ENCODE measurements at places on chromosomes 13 and 19.

GRCh38 chr19:36051637-36052036, 2.4 kb downstream of the THAP8 start:
- no peak for DNase-seq

- DNase-seq, result no peak
Measured at GRCh38 chr13:25692099-25692498, 320.3 kb downstream of the ATP8A2 start.

- no peak for DNase-seq
Measured at GRCh38 chr19:35021016-35021415, 9.3 kb upstream of the SCN1B start.

- DNase-seq, result peak; percentile 42
Measured at GRCh38 chr13:44051918-44052675, 172.4 kb downstream of the LACC1 start.

DNA sequence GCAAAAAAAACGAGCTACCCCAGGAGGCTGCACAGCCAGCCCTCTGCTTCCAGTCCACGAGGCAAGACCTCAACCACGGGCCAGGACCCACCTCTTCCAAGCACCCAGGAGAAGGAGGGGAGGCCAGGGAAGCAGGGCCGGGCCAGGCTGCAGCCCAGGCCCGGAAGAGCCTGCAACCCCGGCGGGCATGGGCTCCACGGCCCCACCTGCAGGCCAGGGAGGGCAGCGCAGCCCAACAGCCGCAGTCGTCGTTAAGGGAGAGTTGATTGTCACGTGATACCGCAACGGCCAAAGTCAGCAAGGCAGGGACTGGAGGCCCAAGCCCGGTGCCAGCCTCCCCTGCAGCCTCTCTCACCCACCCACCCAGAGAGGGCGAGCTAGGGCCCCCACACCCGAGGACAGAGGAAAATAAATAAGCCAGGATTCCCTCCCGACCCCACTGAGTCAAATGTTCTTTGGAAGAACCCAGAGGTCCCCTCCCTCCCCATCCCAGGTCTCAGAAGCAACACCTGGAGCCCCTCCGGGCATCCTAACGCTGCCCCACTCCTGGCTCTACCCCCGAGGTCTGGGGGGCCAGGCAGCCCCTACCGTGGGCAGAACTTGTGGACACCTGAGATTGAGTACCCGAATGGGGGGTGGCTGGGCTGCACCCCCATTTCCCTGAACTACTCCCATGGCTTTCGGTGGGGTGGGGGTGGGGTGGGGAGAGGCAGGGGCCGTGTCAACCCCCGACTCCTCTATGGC, 5.2 kb upstream of the REXO1 start:
- no peak for DNase-seq

GRCh38 chr13:20165417-20166257, 4.8 kb upstream of the GJA3 start:
- no peak for DNase-seq

- no peak for DNase-seq
Measured at GRCh38 chr19:46056536-46056935, 15.7 kb upstream of the IGFL4 start.

DNA sequence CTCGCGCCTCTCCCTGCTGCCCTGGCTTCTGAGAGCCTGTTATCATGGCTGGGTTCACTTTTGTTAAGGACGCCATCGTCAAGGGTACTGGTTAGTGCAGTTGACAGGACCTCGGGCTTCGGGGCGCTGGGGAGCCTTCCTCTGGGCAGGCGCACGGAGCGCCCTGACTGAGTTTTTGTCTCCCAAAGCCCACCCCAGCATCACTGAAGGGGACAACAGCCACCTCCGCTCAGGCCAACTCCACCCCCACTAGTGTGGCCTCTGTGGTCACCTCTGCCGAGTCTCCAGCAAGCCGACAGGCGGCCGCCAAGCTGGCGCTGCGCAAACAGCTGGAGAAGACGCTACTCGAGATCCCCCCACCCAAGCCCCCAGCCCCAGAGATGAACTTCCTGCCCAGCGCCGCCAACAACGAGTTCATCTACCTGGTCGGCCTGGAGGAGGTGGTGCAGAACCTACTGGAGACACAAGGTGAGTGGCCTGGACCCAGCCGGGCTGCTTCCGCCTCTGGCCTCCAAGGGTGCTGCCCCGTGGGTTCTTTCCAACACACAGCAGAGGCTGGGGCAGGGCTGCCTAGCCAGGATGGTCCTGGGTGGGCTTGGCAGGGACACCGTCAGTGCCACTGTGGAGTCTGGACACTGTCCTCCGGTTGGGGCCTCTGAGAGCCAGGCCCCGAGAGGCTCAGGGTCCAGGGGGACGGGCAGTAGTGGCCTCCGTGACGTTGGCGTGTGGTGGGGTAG, 16.9 kb downstream of the TSSK6 start:
- no peak for DNase-seq

- no peak for DNase-seq
Measured at GRCh38 chr19:45254044-45254531, 3.0 kb downstream of the MARK4 start.

- no peak for DNase-seq
Measured at GRCh38 chr19:27964185-27964584, 1248.8 kb downstream of the UQCRFS1 start.

DNA sequence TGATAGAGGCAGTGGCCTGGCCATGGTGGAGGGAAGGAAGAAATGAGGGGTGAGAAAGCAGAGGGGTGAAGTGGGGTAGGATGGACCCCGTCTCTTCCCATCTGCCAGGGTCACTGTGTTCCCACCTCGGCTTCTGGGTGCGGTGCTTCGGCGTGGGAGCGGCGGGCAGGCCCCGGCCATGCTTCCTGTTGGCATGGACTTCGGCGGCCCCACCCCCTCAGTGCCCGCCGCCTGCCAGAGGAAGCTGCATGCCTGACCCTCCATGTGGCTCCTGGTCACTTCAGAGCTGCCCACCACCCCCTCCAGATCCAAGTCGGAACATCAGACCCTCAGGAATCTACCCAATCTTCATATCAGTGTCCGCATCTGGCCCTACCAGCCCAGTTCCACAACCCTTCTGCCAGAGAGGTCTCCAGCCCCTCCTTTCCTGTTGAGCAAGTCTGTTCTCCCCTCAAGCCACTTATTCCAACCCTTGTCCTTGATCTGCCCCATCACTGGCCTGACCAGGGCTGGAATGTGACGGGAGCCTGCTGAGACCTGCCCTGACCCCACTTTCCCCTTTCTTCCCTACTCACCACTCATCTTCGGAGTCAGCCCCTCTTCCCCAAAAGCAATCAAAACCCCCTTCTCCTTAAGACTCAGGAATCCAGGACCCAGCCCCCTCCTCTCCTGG, 1.5 kb downstream of the KCNN4 start:
- no peak for DNase-seq

- no peak for DNase-seq
Measured at GRCh38 chr19:46497773-46498172, 2.1 kb upstream of the PNMA8B start.

GRCh38 chr13:62356977-62357376, 941.3 kb upstream of the PCDH20 start:
- no peak for DNase-seq

DNA sequence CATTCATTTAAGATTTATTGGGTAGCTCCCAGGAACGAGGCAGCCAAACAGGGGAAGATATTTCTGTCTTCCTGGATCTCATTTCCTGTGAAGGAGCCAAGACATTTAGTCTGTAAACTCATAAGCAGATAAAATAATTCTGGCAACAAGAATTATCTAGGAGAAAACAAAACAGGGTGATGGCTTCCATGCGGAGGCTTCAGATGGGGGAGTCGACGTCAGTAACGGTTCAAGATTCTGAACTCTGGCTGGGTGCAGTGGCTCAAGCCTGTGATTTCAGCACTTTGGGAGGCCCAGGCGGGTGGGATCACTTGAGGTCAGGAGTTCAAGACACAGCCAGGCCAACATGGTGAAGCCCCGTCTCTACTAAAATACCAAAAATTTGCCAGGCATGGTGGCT, 1.3 kb downstream of the GNA15 start:
- no peak for DNase-seq

- DNase-seq, result no peak
Measured at GRCh38 chr19:31314156-31314555, 35.1 kb downstream of the TSHZ3 start.
